ENCODE measurements at places on chromosomes 3 and 15.

DNA sequence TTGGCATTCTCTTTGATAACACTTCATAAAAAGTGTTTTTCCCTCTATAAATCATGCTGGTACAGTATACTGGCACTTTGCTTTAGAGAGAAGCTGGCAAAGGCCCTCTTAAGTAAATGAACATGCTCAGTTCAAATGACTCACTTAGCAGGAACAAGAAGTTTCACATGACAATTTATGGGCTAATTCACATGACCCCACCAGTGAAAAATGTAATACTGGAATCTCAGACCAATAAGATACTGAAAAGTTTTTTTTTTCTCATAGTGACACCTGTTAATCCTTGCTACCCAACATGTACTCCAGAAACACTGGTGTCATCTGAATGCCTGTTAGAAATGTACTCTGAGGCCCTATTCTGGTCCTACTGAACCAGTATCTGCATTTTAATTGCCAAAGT lies 13.9 kb downstream of the BTBD1 start:
- DNase-seq = no peak

DNA sequence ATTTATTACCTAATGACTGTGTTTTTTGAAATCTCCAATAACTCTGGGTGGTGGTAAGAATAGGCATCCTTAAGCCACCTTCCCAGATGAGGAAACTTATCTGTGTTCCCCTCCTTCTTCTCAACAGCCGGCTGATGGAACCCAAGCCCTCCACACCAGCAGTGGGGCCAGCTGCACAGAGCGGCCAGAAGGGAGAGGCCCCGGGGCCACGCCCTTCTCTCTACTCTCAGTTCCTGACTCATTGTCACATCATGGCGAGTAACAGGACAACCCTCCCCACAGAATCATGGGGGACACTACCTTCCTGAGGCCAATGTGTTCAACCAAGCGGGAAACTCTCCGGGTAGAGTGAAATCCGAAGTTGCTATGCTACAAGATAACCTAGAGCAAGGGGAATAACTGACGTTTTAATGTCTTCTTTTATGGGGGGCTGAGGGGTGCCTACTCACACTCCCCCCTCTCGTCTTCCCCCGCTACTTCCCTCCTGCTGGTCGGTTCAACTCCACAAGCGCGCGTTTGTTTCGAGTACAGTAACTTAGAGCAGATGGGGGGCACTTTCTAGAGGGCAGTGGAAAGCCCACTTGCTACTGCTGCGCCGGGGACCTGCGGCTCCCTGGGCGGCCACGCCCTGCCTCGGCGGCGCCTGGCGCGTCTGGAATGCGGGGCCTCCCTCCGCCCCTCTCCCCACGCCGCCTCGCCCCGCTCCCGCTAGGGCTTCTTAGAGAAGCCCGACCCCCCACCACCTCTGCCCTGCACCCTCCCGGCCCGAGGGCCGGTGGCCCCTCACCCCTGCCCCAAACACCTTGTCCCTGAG lies 621 bp downstream of the ANXA2 start:
- DNase-seq = peak; percentile 41

- no peak for DNase-seq
These were observed 69.4 kb downstream of the FHIT start for GRCh38 chr3:61181874-61182273.

GRCh38 chr3:106349191-106349881 lies 480.5 kb upstream of the CBLB start:
- DNase-seq = no peak

DNA sequence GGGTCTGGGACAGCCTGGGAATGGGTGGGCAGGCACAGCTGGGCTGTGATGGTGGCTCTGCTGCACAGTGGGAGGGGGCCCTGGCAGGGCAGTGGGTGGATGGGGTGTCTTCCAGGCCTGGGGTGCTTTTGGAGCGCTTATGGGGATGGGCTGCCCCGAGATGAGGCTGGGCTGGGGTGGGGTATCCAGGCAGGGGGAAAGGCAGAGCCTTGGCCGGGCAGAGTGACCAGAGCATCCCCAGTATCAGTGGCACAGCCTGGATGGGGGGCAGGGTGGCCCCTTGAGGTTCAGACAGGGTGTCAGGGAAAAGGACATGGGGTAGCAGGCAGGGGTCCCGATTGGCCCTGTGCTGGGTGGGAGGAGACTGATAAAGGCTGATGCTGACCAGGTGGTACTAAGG lies 26.6 kb downstream of the HDAC11 start:
- no peak for DNase-seq

DNA sequence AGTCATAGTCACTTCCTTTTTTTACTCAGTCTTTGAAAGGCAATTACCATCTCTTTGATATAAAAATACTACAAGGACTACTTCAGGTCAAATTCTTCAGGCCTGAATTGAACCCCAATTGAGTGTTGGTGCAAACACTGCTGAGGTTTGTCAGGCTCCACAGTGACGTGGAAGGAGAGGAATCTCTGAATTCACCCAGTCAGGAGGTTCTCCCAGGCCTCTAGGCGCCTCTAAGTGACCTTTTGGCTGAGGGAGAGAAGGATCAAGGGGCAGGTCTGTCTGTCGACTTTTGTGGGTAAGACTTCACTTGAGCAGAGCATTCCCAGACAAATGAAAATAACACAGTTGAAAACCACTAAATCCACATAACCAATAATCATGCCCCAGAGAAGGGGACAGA lies 227.6 kb upstream of the CHRNA7 start:
- DNase-seq = no peak

GRCh38 chr3:8201886-8202285 lies 299.7 kb upstream of the LMCD1 start:
- no peak for DNase-seq

- DNase-seq = no peak
These were observed 16.8 kb upstream of the SLC41A3 start for GRCh38 chr3:126100634-126101301.

- DNase-seq = no peak
These were observed 2.4 kb upstream of the PPP1R14D start for GRCh38 chr15:40830884-40831283.

All from activated effector memory CD4-positive, alpha-beta T cell treated with Interleukin-2 at 50 U/mL for 16 hours (primary cell).